ENCODE measurements at places on chromosomes 1 and 21. TPM values are rescaled to one million over a fixed set of nuclear protein-coding genes. Genes with fewer than 3 reads are reported as not detected.

Gene RGS16
- 2.7 TPM for polyA plus RNA-seq

Gene TSNAX
- polyA plus RNA-seq = 39.1 TPM

Gene KRTAP19-1
- polyA plus RNA-seq = not detected

Gene KIF17
- polyA plus RNA-seq = 4.5 TPM

Gene BMP8B
- polyA plus RNA-seq = 3.4 TPM

Gene FAM163A
- 0.25 TPM for polyA plus RNA-seq

Gene ATP1A4
- 0.37 TPM for polyA plus RNA-seq

Gene ILDR2
- 15.3 TPM for polyA plus RNA-seq

Gene INAVA
- 34.4 TPM for polyA plus RNA-seq

Gene SGIP1
- polyA plus RNA-seq = 14.8 TPM

DNA sequence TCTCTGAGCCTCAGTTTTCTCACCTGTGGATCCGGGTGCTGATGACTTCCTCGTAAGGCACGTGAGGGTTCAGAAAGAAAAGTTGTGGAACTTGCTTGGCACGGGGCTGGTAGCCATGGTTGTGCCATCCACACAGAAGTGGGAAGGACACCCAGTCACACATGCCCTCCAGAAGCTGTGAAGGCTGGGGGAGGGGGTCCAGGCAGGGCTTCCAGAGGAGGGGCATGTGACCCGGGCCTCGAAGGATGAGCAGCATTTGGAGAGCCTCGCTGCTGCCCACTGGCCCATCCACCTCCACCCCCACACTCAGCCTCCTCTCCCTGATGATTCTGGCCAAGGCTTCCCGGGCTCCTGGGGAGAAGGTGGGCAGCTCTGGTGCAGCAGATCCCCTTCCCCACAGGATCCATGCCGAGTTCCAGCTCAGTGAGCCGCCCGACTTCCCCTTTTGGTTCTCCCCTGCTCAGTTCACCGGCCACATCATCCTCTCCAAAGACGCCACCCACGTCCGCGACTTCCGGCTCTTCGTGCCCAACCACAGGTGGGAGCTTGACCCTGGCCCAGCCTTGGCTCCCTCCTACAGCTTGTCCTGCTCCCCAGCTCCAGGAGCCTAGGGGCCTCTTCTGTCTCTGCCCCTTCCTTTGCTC is 9.4 kb downstream of the SELENON start:
- DNase-seq = no peak

DNA sequence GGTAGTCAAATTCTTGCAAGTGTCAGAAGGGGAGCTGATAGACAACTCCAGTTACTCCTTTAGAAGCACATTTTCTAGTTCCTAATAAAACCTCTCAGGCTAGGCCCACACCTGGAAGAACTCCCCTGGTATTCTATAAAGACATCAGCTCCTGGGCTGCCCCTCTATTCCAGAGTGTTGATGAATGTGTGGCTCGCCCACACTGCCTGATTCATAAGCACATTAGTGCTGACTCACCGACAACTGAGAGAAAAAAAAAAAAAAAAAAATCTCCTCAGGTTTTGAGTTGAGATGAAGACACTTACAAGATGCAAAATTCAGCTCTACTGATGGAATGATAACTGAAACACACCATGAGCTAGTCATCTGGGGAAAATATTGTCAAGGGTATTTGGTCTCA is 188.1 kb downstream of the TNR start:
- no peak for DNase-seq

DNA sequence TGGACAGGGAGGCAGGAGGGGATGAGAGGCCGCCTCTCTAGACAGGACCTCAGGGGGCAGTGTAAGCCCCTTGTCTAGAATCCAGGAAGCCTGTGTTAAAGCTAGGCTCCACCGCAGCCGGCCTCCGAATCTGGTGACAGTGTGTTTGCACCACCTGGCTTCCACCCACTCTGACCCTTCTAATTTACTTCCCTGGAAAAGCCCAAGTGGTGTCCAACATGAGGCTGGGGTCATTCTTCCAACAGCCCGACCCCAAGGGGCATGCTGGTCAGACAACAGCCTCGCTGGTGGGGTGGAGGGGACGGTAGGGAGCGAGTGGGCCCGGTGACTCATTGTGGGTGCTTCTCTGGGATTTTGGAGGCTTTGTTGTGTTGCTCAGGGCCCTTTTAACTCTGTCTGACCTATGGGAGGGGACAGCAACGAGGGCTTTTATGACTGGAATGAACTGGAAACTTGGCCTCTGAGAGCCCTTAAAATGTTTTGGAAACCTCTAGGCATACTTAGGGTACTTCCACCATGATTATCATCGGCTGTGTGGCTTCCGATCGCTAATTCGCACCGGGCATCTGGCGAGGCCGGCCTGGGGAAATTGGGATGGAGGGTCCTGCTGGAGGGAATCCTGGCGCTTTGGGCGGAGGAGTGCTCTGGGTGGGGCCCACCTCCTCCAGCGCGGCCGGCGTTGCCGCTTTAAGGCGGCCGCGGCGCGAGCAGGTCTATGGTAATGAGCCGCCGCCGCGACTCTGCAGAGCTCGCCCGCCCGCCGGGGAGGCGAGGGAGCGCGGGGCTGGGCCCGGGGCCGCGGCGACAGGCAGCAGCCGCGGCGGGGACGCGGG is at the start of gene CELSR2:
CELSR2 (plus strand) TSS at position 743 of the 833 bp plus-strand sequence. CDS start 541 bp downstream, outside the sequence.
- no peak for DNase-seq

GRCh38 chr1:111895469-111895868 is 94.0 kb downstream of the KCND3 start:
- DNase-seq = no peak

GRCh38 chr1:25217598-25218232 is 14.6 kb downstream of the SYF2 start:
- no peak for DNase-seq

DNA sequence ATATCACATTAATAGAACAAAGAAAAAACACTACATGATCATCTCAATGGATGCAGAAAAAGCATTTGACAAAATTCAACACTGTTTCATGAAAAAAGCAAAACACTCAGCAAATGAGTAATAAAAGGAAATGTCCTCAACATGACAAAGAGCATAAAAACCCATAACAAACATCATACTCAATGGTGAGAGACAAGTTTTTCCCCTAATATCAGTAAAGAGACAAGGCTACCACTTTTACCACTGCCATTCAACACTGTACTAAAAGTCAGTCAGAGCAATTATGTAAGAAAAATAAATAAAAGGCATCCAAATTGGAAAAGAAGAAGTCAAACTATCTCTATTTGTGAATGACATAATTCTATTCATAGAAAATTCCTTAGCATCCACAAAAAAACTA is 64.3 kb downstream of the ZNF644 start:
- no peak for DNase-seq

GRCh38 chr1:58660105-58660504 is 39.8 kb downstream of the MYSM1 start:
- DNase-seq = no peak

DNA sequence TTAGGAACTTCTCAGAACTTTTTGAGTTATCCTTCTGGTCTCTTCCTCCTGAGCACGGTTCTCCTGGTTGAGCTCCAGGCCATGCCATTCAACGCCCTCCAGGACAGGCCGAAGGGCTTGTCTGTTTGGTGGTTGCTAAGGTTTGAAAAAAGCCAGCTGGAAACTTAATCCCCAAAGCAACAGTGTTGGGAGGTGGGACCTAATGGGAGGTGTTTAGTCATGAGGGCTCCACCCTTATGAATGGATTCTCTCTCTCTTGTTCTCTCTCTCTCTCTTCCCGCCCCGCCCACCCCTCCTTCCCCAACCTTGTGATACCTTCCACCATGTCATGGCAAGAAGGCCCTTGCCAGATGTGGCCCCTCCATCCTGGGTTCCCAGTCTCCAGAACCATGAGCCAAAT is 829 bp downstream of the KCNE1 start:
- no peak for DNase-seq

GRCh38 chr1:22031214-22031962 is 21.1 kb upstream of the CDC42 start:
- DNase-seq = no peak

DNA sequence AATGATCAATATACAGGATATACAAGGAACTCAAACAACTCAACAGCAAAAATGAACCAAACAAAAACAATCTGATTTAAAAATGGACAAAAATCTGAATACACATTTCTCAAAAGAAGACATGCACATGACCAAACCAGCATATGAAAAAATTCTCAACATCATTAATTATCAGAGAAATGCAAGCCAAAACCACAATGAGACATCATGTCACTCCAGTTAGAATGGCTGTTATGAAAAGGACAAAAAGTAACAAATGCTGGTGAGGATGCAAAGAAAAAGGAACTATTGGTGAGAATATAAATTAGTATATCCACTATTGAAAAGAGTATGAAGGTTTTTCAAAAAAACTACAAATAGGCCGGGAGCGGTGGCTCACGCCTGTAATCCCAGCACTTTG is 42.0 kb downstream of the FCRL3 start:
- DNase-seq = no peak

DNA sequence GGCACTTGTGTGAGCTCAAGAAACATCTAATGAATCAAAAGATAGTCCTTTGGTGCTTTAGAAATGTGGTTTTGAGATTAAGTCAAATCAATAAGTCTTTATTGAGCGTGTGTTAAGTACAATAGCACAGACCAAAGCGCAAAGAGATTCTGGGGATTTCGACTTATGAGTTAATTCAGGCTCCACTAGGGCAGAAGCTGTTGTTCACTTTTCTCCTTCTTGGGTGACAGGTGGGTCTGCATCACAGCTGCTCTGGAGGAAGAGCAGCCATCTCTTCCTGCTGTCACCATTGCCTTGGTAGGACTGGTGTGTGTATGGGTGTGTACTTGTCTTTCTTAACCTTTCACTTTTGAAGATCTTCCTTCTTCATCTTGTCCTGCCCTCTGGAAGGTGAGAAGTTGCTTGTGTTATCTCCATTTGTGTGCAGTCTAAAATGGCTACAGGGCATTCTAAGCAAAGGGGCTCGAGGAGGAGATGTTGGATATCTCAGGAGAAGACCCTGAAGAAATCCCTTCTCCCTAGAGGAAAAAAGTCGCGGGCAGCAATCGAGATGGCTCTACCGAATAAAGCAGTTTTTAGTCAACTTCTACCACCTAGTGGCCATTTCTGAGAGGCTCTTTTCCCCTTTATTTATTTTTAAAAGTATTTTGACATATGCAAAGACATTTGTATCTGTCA is 22.9 kb upstream of the DISC1 start:
- DNase-seq = no peak

GRCh38 chr1:31198150-31198549 is 41.5 kb downstream of the NKAIN1 start:
- no peak for DNase-seq

- DNase-seq = no peak
Observed at GRCh38 chr1:229156872-229157271, 114.0 kb upstream of the RAB4A start.

GRCh38 chr1:65260851-65261473 is 48.4 kb upstream of the DNAJC6 start:
- no peak for DNase-seq

GRCh38 chr1:116150368-116150767 is 39.2 kb downstream of the MAB21L3 start:
- DNase-seq = no peak

DNA sequence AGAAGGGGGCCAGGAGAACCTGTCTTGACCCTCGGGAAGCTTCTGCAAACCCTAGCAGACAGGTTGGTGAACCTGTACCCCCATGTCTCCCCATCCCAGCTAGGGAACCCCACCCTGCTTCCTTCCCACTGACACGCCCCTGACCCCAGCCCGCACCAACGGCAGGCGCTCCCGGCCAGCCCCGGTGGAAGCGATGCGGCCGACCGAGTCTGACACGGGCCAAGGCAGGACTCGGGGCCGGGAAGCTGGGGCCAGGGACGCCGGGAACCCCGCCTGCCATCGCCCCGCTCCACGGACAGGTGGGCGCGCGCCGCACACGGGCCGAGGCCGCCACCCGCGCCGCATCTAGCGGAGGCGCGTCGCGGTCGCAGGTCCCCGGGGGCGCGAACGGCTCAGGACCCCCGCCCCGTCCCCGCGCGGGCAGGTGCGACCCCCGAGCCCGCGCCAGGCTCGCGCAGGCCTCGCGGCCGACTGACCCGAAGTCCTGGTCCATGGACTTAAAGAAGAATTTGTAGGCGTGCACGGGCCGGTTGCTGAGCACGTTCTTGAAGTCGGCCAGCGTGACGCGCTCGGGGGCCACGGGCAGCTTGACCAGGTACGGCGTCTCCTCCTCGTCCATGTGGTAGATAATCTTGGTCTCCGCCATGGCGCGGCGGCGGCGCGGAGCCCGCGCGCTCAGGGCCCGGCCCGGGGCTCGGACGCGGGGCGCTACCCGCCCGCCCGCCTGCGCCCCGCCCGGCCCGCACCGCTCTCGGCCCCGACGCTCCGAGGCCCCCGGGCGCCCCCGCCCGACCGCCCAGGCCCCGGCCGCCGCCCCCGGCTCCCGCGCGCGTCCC is 580 bp downstream of the DVL1 start:
- DNase-seq = no peak

- DNase-seq = no peak
Observed at GRCh38 chr1:53638360-53639035, 100.5 kb downstream of the GLIS1 start.

GRCh38 chr1:150168960-150169601 is 19.4 kb downstream of the PLEKHO1 start:
- no peak for DNase-seq

GRCh38 chr1:224199679-224200078 is 16.6 kb downstream of the DEGS1 start:
- DNase-seq = no peak

- DNase-seq = no peak
Observed at GRCh38 chr1:87024936-87025540, 110.6 kb downstream of the HS2ST1 start.

DNA sequence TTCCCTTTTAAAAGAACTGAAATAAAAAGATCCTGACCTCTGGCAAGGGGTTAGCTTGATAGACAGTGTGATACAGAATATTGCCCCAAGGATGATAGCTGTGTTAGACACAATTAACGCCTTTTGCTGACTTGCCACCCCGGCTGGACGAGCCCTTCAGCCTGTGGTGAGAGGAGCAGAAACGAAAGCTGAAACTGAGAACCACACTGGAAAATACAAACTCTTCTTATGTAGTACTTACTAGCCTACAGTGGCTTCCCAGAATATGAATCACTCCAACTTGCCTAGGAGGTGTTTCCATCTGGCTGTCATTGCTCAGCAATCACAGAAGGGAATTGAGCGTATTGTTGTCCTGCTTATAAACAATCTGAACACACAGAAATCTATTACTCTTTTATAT is 22.9 kb downstream of the SAMSN1 start:
- no peak for DNase-seq

DNA sequence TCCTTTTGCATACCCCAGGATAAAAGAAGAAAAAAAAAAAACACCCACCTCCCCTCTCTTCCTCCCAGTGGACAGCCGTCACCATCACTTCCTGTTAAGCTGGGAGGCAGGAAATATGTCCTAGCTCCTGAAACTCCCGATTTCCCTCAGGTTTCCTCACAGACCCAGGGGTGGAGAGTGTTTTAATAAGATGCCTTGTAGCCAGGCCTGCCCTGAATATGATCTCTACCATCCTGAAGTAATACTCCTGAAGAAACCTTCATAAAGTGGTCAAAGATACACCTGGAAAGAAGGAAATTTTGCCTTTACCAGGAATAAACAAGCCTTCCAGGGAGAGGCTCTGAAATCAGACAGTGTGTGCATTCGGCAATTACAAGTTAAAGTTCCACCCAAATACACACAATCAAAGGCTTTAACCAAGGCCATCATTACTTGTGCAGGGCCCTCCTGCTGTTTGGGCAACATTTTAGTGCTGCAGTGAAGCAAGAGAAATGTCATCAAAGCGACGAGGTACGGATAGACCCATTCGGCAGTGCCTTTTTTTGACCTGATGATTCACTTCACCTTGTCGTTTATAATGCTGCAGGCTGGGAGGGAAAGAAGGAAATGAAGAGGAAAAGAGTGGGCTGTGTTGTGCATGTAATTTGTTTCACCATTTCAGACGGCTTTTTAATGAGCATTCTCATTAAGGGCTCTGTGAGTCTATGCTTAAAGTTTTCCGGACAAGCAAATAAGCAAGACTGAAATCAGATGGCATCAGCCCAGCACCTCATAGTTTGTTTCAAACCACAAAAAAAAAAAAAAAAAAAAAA is 41.0 kb upstream of the RASAL2 start:
- no peak for DNase-seq
